ENCODE measurements at places on chromosomes 4 and X. TPM values are rescaled to one million over a fixed set of nuclear protein-coding genes. Genes with fewer than 3 reads are reported as not detected.

The PPID gene
- total RNA-seq: 31.9 TPM

The PPP2R2C gene
- 4.6 TPM for total RNA-seq

The CLDN34 gene
- not detected for total RNA-seq

GRCh38 chr4:114187592-114187991, 208.1 kb upstream of the ARSJ start:
- no peak overlapping the region for H3K27ac ChIP-seq
- H3K36me3 ChIP-seq: no peaks in the 10 kb centered on the region
- no peaks in the 10 kb centered on the region for H3K27me3 ChIP-seq
- no peak for DNase-seq
- H3K4me1 ChIP-seq: no peaks in the 10 kb centered on the region

- H3K27me3 ChIP-seq: no peaks in the 10 kb centered on the region
- DNase-seq: no peak
- H3K36me3 ChIP-seq: peaks cover 25% of the 10 kb centered on the region
- H3K4me1 ChIP-seq: no peaks in the 10 kb centered on the region
- peak overlapping the region; percentile 15 for H3K27ac ChIP-seq
Observed at GRCh38 chrX:16827225-16827624, 41.0 kb downstream of the TXLNG start.

DNA sequence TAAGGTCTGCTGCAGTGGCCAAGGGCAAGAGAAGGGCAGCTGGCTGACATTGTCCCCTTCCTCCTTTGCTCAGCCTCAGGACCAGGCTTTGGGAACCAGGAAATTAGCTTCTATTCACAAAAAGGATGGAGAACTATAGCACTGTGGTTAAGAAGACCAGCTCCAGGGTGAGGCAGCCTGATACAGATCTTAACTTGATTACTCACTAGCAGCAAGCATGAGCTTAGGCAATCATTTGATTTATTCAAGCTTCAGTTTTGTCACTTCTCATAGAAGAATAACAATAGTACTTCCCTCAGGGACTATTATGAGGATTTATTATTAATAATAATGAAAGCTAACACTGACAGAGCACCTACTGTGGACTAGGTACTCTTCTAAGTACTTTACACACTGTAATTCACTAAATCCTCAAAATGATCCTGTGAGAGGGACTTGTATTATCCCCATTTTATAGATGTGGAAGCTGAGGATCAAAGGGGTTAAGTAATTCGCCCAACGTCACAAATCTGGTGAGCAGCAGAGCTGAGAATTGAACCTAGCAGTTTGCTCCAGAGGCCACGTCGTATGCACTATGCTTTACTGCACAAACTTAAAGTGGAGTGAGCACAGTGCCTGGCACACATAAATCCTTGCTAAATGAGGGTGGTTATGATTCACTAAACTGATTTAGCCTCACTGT, 130.4 kb upstream of the PAK3 start:
- H3K36me3 ChIP-seq: no peaks in the 10 kb centered on the region
- H3K4me1 ChIP-seq: no peaks in the 10 kb centered on the region
- no peak overlapping the region for H3K27ac ChIP-seq
- no peak for DNase-seq
- no peaks in the 10 kb centered on the region for H3K27me3 ChIP-seq

DNA sequence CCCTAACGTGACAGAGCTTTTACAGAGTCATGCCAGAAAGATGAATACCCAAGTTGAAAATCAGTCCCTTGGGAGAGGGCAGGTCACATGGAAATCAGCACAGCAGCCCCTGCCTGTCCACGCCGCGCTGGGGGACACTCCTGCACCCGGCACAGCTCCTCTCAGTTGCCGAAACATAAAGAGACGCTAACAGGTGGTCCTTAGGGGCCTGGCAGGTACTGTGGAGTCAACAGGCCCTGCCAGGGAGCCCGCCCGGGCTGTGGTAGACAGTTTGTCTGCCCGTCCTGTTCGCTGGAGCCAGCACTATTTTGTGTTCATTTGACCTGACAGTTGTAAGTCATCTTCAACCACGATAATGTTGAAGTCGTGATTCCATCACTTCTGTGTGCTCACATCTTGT, 30.5 kb downstream of the NELFA start:
- no peaks in the 10 kb centered on the region for H3K4me1 ChIP-seq
- no peak overlapping the region for H3K4me3 ChIP-seq
- H3K36me3 ChIP-seq: peaks cover 66% of the 10 kb centered on the region
- H3K27me3 ChIP-seq: no peaks in the 10 kb centered on the region
- DNase-seq: no peak

DNA sequence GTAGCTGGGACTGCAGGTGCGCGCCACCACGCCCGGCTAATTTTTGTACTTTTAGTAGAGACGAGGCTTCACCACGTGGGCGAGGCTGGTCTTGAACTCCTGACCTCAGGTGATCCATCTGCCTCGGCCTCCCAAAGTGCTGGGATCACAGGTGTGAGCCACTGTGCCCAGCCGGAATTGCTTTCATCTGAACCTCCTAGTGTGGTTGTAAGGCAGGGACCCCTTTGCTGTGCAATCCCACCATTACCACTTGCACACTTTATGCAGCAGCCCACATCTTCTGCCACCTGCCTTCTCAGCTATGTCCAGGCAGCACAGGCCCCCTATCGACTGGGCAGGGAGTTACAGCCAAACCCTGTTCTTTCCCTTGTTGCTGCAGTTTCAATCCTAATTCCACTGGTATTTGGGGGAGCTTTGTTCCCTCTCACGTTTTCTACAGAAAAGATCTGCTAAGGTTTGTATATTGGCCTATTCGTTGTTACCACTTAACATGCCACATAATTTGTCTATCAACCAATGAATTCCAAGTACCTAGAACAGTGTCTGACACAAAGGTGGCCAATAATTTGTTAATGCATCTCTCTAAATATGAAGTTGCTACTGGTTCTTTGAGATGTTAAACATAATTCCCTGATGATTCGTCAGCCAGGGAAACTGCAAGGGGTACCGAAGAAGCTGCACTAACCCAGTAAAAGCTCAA, 6.5 kb downstream of the RPL39 start:
- no peak for DNase-seq
- peaks cover 15% of the 10 kb centered on the region for H3K4me1 ChIP-seq
- H3K27me3 ChIP-seq: no peaks in the 10 kb centered on the region
- H3K27ac ChIP-seq: no peak overlapping the region
- H3K4me3 ChIP-seq: no peak overlapping the region

GRCh38 chrX:97199501-97199900, 315.8 kb downstream of the RPA4 start:
- no peaks in the 10 kb centered on the region for H3K36me3 ChIP-seq
- H3K4me3 ChIP-seq: no peak overlapping the region
- no peaks in the 10 kb centered on the region for H3K4me1 ChIP-seq
- H3K27me3 ChIP-seq: no peaks in the 10 kb centered on the region
- no peak for DNase-seq

DNA sequence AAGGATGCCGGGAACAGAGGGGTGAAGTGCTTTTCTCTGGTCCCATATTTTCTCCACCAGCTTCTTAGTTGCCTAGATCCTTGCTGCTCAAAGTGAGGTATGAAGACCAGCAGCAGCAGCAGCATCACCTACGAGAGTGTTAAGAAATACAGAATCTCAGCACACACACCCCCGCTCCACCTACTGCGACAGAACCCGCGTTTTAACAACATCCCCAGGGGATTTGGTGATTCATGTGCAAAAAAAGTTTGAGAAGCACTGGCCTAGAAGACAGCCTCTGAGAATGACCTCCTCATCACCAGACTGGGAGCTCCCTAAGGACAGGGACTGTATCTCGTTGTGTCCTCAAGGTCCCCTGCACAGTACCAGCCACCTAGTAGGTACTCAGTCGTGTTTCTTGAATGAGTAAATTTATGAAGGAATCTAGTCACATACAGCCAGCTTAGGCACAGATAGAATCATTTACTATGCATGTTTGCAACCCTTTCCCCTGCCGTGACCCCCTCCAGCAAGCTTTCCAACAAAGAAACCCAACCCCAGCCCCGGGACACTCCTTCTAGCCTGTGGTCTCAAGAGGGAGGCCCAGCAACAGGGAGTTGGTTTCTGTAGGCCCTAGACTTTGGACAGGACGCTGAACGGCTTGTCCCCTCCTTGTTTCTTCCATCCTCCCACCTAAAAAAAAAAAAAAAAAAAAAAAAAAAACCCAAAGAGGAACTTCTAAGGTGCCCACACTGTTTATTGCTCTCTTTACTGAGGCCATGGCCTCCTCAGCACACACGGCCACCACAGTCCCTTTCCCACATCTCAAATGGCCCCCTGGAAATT, 21.5 kb downstream of the RTL5 start:
- H3K36me3 ChIP-seq: no peaks in the 10 kb centered on the region
- H3K27ac ChIP-seq: no peak overlapping the region
- H3K4me3 ChIP-seq: no peak overlapping the region
- DNase-seq: no peak
- H3K4me1 ChIP-seq: peaks cover 4% of the 10 kb centered on the region
- H3K27me3 ChIP-seq: no peaks in the 10 kb centered on the region

DNA sequence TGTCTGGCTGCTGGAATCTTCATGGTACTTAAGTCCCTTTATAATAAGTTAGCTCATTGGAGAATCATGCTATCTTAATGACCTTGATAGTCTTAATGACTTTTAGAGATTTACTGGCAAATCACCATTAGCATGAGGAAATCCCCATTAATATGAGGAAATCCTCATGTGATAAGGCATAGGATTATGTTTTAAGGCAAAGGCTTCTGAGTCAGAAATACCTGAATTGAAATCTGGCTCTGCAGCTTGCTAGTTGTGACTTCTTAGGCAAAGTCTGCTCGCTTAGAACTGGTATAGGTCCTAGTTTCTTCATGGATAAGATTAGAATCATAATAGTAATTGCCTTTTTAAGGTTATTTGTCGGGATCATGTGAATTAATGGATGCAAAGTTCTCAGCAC, 190.2 kb upstream of the BANK1 start:
- no peaks in the 10 kb centered on the region for H3K4me1 ChIP-seq
- DNase-seq: no peak
- no peak overlapping the region for H3K4me3 ChIP-seq
- no peaks in the 10 kb centered on the region for H3K36me3 ChIP-seq
- H3K27me3 ChIP-seq: no peaks in the 10 kb centered on the region

GRCh38 chrX:6930307-6930849, 217.1 kb upstream of the STS start:
- H3K27me3 ChIP-seq: no peaks in the 10 kb centered on the region
- H3K36me3 ChIP-seq: no peaks in the 10 kb centered on the region
- H3K4me1 ChIP-seq: no peaks in the 10 kb centered on the region
- no peak overlapping the region for H3K27ac ChIP-seq

DNA sequence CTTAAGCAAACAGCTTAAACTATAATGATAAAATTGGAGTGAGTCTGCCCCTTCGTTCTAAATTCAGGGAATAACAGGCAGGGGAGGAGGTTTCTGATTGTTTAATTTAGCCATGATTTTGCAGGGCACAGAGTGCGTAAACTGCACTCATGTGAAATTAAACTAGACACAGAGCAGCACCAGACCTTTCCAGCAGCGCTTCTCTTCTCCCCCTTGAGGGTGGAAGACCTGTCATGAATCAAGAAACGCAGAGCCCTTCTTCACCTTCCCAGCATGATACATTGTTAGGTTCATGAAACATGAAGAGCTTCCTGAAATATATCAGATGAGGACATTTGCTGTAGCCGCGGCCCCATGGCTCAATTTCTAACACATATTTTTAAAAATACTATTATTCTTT, 63.1 kb downstream of the FAM114A1 start:
- peaks cover 82% of the 10 kb centered on the region for H3K36me3 ChIP-seq
- no peak overlapping the region for H3K27ac ChIP-seq
- no peak overlapping the region for H3K4me3 ChIP-seq
- H3K4me1 ChIP-seq: no peaks in the 10 kb centered on the region

- no peak for DNase-seq
- no peak overlapping the region for H3K4me3 ChIP-seq
- H3K36me3 ChIP-seq: no peaks in the 10 kb centered on the region
- no peaks in the 10 kb centered on the region for H3K4me1 ChIP-seq
Observed at GRCh38 chrX:132146456-132146855, 18.6 kb upstream of the FRMD7 start.

GRCh38 chr4:101050088-101050836, 297.1 kb downstream of the PPP3CA start:
- no peaks in the 10 kb centered on the region for H3K27me3 ChIP-seq
- no peaks in the 10 kb centered on the region for H3K36me3 ChIP-seq
- H3K27ac ChIP-seq: no peak overlapping the region
- no peak for DNase-seq
- H3K4me3 ChIP-seq: no peak overlapping the region
- no peaks in the 10 kb centered on the region for H3K4me1 ChIP-seq

DNA sequence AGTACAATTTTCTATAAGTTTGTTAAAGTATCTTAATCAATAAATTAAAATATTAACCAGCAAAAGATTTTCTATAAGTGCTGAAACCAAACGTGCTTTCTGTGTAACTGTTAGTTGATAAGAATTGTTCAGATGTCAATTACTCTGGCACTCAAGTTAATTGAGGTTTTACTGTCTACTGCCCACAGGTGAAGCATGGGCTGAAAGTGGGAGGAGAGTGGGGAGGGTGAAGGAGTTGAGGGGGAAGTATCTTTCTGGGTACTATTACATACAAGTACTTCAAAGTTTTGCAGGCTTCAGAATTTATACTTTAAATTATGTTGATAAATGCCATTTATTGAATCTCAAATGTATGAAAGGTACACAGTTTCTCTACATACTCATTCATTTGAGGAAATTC, 19.1 kb upstream of the CXCL3 start:
- DNase-seq: no peak
- no peak overlapping the region for H3K4me3 ChIP-seq
- H3K36me3 ChIP-seq: no peaks in the 10 kb centered on the region

DNA sequence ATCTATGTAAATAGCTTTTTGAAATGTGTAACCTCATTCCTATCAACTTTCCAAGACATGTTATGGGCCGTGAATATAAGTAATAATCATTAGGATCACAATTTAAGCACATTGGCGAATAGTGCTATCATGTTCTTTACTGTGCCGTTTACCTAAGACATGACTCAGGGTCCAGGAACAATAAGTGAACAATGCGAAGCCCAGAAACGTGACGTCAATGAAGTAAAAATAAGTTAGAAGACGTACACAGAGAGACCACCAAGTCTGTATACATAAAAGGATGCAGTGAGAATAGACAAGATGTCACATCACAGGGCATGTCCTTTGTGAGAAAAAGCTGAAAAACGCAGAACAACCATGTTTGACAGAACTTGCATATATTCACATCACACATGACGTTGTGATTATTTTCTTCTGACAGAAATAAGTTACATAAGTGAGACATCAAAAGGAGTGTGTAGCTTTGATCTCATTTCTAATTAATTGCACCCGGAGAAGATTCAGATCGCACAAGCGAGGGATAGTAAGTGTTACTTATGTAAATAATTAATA, 49.4 kb upstream of the FAT1 start:
- H3K4me3 ChIP-seq: no peak overlapping the region
- H3K4me1 ChIP-seq: no peaks in the 10 kb centered on the region
- H3K27ac ChIP-seq: no peak overlapping the region
- no peak for DNase-seq
- no peaks in the 10 kb centered on the region for H3K27me3 ChIP-seq

DNA sequence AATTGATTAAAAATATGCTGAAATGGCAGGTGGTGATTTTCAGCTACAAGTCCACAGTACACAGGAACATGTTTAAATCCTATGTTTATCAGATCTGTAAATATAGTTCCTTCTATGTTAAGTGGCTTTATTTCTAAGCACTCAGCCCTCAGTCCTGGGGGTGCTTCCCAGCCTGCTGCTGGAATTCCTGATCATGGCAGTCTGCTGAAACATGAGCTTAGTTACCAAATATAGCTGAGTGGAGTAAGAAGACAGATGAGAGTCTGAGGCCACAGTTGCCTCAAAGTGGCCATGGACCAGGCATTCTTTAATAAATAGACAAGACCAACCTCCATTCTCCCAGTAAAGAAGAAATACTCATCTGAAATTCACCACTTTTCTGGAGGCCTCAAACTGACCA, 17.1 kb upstream of the DDX60 start:
- no peak for DNase-seq
- H3K27ac ChIP-seq: no peak overlapping the region
- H3K4me3 ChIP-seq: no peak overlapping the region
- no peaks in the 10 kb centered on the region for H3K27me3 ChIP-seq
- no peaks in the 10 kb centered on the region for H3K36me3 ChIP-seq

Measured in right atrium auricular region (tissue), 2 donors.